ENCODE measurements at places on chromosomes 3 and 15.

DNA sequence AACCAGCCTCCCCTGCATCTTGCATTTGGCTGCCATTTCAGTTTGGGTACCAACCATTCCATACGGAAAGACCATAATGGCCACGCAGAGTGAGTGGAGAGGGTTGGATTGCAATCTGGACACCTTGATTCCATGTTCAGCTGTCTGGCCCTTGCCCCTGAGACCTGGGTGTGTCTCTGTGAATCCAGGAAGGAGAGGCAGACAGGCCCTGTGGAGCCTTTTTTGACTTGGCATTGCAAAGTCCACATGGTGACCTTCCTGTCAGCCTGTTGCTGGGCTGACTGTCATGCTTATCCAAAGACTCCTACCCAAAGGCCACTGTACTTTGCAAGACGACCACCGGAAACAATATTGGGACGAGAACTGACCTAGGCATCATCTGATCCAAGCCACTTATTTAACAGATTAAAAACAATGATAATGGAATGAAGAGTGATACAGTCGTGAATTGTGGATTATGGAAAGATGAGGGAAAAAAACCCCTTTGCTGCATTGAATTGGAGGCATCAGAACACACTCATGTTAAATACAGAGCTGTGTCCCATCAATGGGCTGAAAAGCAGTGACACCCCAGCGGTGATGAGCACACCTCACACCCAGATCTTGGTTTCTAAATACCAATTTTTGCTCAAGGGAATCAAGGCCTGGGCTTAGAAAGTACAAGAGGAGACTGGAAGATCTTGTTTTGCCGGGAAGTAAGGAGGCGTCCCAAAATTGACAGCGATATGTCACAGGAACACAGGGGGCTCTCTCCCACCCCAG, 86.0 kb downstream of the LRRK1 start:
- no peak for DNase-seq

- DNase-seq = no peak
Measured at GRCh38 chr3:76025561-76025960, 240.2 kb upstream of the ZNF717 start.

DNA sequence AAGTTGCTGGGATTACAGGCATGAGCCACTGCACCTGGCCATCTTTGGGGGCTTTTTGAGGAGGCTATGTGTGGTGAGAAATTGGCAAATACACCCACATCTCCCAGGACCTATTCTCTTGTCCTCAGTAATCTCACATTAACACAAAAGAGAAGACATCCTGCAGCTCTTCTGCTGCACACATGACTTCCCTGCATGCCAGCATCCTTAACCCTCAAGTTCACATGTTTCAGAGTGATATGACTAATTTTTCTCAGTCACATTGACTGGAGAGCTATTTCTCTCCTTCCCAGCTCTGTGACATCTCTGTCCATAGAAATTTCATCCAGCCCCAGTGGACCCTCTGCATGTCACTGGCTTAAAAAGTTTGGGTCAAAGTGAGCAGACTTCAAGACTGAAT, 1.9 kb upstream of the SKIC8 start:
- DNase-seq = no peak

GRCh38 chr15:51234176-51234927, 104.0 kb downstream of the CYP19A1 start:
- DNase-seq = no peak

- no peak for DNase-seq
Measured at GRCh38 chr15:96535148-96535547, 204.6 kb downstream of the NR2F2 start.

GRCh38 chr3:72355168-72355567, 493.1 kb downstream of the SHQ1 start:
- no peak for DNase-seq

GRCh38 chr3:127825756-127826155, 3.4 kb upstream of the MGLL start:
- no peak for DNase-seq

DNA sequence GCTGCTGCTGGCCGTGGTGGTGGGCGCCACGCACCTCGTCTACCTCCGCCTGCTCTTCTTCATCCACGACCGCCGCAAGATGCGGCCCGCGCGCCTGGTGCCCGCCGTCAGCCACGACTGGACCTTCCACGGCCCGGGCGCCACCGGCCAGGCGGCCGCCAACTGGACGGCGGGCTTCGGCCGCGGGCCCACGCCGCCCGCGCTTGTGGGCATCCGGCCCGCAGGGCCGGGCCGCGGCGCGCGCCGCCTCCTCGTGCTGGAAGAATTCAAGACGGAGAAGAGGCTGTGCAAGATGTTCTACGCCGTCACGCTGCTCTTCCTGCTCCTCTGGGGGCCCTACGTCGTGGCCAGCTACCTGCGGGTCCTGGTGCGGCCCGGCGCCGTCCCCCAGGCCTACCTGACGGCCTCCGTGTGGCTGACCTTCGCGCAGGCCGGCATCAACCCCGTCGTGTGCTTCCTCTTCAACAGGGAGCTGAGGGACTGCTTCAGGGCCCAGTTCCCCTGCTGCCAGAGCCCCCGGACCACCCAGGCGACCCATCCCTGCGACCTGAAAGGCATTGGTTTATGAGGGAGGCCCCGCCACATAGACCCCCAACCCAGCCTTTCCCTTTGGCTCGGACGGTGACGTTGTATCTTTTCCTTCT, 1.1 kb downstream of the GPR27 start:
- DNase-seq = no peak

DNA sequence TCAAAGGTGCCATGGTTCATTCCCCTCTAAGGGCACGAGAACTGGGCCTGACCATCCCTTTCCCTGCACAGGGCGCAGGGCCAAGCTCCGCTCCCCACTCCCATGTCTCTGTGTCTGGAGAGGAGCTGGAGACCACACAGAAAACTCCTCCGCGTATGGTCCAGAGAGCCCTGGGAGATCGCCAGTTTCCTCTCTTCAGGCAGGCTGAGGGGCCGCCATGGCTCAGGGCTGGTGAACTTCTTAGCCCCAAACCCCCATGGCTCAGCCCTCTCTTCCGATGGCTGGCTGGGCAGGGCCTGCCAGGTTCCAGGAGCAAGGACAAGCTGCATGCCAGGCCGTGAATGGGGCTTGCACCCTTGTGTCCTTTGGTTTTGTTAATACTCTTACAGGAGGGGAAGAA, 52.9 kb downstream of the EXOG start:
- no peak for DNase-seq

GRCh38 chr3:137165117-137165806, 207.5 kb downstream of the IL20RB start:
- no peak for DNase-seq

DNA sequence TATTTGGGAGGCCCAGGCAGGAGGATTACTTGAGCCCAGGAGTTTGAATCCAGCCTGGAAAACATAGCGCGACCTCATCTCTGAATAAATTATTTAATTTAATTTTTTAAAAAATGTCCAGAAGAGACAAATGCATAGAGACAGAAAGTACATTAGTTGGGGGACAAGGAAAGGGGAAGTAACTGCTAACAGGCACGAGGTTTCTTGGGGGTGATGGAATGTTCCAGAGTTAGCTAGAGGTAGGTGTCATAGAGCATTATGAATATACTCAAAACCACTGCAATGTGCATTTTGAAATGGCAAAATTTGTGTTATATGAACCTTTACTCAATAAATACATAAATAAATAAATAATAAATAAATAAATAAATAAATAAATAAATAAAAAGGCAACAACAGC, 31.7 kb upstream of the CYP11A1 start:
- DNase-seq = no peak

DNA sequence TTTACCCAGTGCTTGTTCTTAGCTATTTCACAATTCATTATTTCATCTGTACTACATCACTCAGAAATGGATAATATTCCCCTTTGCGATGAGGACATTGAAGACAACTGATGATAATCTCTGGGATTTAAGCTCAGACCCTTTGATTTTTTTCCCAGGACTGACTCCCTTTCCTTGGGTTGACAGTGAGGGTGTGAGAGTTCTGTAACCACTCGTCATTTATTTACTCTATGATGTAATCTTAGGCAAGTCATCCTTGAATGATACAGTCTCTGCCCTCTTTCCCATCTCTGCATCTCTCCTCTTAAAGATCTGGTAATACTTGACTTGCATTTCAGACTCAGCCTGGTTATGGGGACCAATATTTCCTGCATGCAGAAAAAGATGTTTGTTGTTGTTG, 1041.7 kb downstream of the AGBL1 start:
- DNase-seq = no peak

GRCh38 chr3:141979050-141979671, 102.7 kb downstream of the ATP1B3 start:
- DNase-seq = peak; percentile 55

DNA sequence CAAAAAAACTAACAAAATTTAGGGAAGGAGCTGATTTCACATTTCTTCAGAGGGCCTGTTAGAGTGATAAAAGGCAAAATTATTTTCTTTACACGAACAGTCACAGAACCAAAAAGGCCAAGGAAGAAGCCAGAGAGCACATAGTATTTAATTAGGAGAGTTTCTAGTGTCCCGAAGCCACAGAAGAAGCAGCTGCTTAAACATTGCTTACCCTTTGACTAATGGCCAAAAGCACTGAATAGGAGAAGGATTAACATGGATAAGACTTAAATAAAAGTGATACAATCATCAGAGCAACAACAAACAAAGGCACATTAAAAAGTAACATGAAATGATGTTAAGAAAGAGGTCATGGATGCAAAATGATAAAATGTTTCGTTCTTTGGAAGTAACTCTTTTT, 98.6 kb downstream of the CHL1 start:
- no peak for DNase-seq

DNA sequence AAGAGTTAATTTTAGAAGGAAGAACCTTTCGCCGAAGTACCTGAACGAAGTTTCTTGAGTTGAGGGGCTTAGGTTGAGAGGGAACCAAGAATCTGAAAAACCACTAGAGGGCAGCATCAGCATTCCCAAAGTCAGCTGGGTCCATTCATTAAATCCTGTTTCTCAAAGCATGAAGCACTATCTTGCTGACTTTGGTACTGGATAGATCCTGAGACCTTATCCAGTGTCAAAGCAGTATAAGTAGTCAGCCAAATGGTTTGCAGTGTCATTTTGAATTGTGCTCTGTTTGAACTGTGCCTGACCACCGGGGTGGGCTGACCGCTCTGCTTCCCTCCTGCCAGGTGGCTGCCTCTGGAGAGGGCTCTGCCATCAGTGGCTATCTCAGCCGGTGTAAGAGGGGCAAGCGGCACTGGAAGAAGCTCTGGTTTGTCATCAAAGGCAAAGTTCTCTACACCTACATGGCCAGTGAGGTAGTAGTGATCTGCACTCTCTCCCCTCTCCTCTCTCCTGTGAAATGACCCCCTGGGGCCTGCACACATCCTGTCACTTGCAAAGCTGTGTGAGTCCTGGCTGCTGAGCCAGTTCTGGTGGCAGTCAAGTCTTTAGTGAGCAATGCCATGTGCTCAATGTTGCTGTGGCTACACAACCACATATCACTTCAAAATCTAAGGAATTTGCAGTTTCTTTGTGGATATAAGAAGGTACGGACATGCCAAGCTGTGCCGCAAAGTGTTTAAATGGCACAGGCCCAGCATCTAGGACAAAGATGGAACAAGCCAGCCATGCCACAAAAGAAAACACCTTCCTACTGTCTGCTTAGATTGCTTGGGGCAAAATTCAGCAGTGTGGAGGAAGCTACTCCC, 21.4 kb upstream of the NR2C2 start:
- peak; percentile 57 for DNase-seq

GRCh38 chr3:69273896-69274295, 112.0 kb downstream of the FRMD4B start:
- DNase-seq = no peak

GRCh38 chr3:146491303-146491702, 21.9 kb upstream of the PLSCR2 start:
- no peak for DNase-seq

- no peak for DNase-seq
Measured at GRCh38 chr3:42273361-42273760, 7.4 kb upstream of the CCK start.

- DNase-seq = no peak
Measured at GRCh38 chr3:197286678-197287077, 11.7 kb downstream of the DLG1 start.

DNA sequence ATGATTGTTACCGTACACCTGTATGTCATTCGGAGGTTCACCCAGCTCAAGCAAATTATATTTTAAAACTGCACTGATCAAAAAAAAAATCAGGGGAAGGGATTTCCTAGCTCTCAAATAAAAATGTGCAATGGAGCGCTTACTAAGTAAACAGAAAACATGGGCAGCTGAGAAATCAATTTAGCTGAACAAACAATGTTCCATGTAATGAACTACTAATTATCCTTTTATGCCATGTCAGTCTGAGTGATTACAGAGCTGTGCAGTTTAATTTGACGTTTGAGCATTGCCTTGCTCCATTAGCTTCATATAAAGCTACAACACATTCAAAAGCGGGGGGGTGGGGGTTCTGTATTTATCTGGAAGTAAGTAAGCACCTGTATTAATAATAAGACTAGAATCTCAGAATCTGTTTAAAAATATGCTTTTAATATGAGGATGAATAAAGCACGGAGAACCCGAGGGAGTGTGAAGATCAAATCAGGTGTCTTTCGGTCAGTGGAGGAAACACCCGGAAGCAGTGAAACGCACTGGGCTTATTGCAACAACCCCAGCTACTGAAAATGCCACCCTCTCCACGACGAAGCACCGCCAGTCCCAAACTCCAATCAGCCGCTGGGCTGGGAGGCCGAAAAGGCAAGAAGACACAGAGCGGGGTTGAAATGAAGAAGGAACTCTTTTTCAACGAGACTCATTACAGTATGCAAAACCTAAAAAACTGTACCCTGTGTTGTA, 196.5 kb upstream of the ATP11B start:
- no peak for DNase-seq

GRCh38 chr3:46375814-46376213, 5.1 kb downstream of the CCR5 start:
- no peak for DNase-seq

DNA sequence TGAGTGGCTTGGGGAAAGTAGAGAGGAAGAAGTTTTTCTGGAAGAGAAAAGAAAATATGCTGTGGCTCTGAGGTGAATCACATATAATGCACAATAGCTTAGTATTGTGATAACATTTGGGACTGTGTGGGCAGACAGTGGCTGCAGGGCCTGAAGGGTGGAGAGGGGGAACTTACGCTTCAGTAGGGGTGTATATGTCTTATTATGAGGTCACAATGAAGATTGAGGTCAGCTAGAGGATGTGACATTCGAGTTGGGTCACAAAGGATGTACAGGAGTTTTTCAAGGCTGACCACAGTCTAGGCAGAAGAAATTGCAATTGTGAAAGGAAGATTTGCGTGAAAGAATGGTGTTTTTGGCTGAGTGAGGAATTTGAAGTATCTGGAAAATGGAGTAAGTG, 414.8 kb downstream of the LPP start:
- no peak for DNase-seq

- no peak for DNase-seq
Measured at GRCh38 chr3:162370141-162370540, 873.5 kb downstream of the OTOL1 start.

- no peak for DNase-seq
Measured at GRCh38 chr15:59867086-59867855, 136.8 kb upstream of the FOXB1 start.

GRCh38 chr3:179661777-179662176, 8.9 kb downstream of the USP13 start:
- DNase-seq = no peak

DNA sequence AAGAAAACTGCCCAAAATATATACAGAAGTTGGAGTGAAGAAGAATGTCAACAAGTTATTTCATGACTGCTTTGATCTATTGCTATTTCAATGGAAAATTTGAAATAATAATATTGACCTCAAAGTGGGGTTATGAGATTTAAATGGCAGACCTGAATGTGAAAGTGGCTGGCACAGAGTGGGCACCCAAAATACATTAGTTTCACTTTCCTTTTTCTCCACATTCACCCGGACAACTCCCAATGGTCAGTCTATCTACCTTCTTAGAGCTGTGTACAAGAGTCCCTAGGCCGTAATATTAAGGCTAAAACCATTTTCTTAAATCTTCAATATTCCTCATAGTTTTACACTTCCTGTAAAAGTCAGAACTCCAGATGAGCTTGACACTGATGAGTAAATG, 61.6 kb upstream of the ETV5 start:
- DNase-seq = no peak

All from fibroblast of the conjunctiva (primary cell).